ENCODE measurements at places on chromosomes 11 and 22. TPM values are rescaled to one million over a fixed set of nuclear protein-coding genes. Genes with fewer than 3 reads are reported as not detected.

DNA sequence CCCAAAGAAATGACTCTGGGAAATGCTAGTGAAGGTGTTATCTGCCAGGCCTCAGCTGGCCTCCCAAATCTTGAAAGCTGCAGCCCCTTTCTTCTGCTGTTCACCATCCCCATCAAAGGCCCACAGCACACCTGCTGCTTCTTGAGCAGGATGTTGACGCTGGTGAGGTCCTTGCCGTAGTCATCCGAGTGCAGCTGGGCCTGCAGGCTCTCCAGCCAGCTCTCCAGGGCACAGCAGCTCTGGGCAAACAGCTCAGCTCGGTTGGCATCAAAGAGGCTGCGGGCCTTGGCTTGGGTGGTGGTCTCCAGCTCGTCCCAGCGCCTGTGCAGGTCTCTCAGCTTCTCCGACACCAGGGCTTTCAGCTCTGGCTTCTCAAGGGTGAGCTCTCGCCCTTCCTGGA lies 18.5 kb upstream of the RBM4B start:
- DNase-seq, result no peak

- no peak for DNase-seq
These were observed 531.9 kb downstream of the DLG2 start for GRCh38 chr11:85095239-85095638.

- no peak for DNase-seq
These were observed 12.9 kb downstream of the CD59 start for GRCh38 chr11:33723238-33723881.

DNA sequence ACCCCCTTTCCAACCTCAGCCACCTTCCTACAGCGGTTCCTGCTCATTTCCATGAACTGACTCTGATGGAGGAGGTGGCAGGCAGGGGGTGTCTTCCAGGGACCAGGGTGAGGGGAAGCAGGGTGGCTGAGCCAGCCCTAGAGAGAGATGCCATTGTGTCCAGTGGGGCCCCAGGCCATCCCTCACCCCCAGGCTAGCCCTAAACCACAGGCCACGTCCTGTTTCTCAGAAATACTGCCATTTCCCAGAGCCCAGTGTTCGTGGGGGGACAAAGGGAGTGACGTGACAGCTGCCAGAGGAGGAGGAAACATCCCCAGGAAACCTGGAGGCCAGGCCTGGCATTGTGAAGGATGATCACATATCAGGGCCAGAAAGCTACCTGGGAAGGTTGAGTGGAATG lies 39.5 kb downstream of the CHRDL2 start:
- no peak for DNase-seq

GRCh38 chr11:1964955-1965354 lies 17.8 kb downstream of the MRPL23 start:
- no peak for DNase-seq

- DNase-seq, result no peak
These were observed 176.4 kb upstream of the PLET1 start for GRCh38 chr11:112437096-112437495.

DNA sequence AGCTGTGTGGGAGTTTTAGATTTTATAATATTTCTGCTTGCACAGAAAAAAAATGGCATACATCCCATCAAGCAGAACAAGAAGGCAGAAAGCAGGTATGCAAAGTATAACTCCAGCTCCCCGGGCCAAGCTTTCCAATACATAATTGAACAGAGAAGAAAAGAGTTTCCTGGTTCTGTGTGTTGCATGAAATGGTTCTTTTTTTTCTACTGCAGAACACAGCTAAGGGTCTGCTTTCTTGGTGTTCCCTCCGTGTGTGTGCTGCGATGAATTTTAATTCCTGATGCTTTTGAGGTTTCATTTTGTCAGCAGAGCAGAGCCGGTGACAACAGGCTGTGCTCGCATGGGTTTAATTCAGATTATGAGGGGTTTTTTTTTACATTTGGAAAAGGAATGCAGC lies 70.7 kb upstream of the TTC12 start:
- DNase-seq, result no peak

GRCh38 chr11:72202571-72202970 lies 10.6 kb downstream of the FOLR1 start:
- no peak for DNase-seq

DNA sequence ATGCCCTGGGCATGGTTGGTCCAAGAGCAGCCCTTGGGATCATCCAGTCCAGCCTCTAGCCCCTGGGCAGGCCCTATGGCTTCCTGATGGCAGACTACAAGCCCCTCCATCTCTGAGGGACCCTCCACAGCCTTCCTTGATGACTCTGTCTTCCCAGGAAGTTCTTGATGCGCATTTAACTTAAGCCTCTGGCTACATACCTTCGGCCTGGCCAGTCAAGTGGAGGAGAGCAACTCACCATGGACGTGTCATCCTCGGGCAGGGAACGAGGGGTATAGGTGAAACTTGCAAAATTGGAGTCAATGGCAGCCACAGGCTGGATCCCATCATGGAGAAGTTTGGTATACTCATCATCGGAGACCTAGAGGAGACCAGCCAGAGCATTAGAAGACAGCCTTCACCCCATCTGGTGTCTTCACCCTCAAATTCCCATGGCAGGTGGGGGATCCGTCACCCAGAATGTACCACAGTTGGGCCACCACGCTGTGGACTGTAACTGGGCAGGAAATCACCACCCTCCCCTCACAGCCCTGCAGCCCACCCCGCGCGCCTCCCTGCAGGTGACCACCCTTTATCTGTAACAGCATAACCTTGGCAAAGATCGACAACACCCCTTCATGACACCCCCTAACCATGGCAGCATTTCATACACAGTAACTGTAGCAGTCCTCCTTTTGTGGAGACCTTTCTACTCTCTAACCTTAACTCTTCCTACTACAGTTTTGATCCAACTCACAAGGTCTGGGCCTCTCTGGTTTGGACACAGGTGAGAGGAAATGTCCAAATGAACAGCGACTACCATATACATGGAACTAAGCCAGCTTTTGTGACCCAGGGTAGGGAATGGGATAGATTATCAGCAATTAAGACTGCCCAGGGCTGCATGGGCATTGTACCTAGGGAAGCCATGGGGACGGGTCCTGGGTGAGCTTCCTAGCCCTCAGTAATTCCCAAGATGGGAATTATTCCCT lies 91.7 kb downstream of the PDE2A start:
- DNase-seq, result no peak

- DNase-seq, result no peak
These were observed 14.6 kb downstream of the MS4A18 start for GRCh38 chr11:60739114-60739513.

GRCh38 chr22:49186293-49186692 lies 641.4 kb downstream of the BRD1 start:
- no peak for DNase-seq

GRCh38 chr11:124740277-124740882 lies 638 bp downstream of the NRGN start:
- DNase-seq, result no peak

- DNase-seq, result no peak
These were observed 14.0 kb upstream of the CDON start for GRCh38 chr11:126076641-126077040.

DNA sequence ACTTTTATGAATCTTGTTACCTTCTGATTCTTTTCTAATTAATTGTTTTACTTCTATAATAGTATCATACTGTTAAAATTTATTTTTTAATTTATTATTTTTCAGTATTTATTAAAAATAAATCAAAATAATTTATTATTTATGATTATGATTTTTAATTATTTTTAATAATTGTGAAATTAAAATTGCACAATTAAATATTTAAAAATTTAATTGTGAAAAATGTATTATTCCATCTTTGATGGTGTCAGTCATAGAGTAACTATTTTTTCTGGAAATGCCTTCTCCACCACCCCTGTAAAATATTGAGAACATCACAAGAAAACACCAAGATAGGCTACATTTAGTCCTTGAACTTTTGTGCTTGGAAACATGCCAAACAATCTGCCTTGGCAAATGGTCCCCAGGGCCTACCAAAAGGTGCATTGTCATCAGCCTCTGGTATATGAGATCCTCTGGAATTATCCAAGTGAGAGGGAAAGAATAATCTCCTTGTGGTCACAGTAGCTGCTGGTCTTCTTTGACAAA lies at the start of gene OR8H2:
Gene OR8H2, plus strand, starts transcription at position 478 of the 528 bp plus-strand sequence. CDS start 1,356 bp downstream, outside the sequence.
- DNase-seq, result no peak

- no peak for DNase-seq
These were observed 21.6 kb upstream of the SUSD2 start for GRCh38 chr22:24159650-24160049.

GRCh38 chr11:6968816-6969215 lies 42.6 kb downstream of the ZNF215 start:
- no peak for DNase-seq

DNA sequence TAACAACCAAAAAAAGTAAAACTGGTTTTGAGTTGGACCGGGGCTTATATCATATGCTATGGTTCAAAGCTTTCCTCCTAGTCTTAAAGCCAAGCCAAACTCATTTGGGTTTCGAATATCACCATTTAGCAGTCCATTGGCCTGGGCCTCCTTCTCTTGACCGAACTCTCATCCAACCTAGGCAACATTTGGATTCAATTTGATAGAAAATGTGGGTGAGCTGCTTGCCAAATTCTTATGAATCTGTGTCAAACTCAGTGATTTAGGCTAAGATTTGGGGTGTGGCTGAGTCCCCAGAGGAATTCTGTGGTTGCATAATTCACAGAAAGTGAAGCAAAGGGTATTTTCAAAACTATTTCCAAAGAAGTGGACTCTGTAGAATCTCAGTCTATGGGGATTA lies 83.7 kb downstream of the BLID start:
- DNase-seq, result no peak

GRCh38 chr11:113085446-113085845 lies 124.2 kb downstream of the NCAM1 start:
- DNase-seq, result no peak

Gene OR10A2
- polyA plus RNA-seq, result 0.09 TPM

Gene LMO1
- 0.85 TPM for polyA plus RNA-seq

Gene EIF3D
- 323 TPM for polyA plus RNA-seq

Gene OR52E8
- polyA plus RNA-seq, result not detected

Gene ZP1
- polyA plus RNA-seq, result 0.10 TPM

Gene CD59
- polyA plus RNA-seq, result 247 TPM

Gene DMC1
- 6.4 TPM for polyA plus RNA-seq

Gene CLDN5
- 33.8 TPM for polyA plus RNA-seq

Gene GPR83
- polyA plus RNA-seq, result 0.62 TPM

Gene KCNQ1
- polyA plus RNA-seq, result 13.4 TPM

Gene DEUP1
- polyA plus RNA-seq, result 0.73 TPM
